ENCODE measurements at places on chromosomes 12 and 14.
A peak's percentile ranks its signal among the peaks of the same experiment; 100 is the strongest.

GRCh38 chr14:74800780-74801179, 37.7 kb downstream of the YLPM1 start:
- DNase-seq, result no peak

DNA sequence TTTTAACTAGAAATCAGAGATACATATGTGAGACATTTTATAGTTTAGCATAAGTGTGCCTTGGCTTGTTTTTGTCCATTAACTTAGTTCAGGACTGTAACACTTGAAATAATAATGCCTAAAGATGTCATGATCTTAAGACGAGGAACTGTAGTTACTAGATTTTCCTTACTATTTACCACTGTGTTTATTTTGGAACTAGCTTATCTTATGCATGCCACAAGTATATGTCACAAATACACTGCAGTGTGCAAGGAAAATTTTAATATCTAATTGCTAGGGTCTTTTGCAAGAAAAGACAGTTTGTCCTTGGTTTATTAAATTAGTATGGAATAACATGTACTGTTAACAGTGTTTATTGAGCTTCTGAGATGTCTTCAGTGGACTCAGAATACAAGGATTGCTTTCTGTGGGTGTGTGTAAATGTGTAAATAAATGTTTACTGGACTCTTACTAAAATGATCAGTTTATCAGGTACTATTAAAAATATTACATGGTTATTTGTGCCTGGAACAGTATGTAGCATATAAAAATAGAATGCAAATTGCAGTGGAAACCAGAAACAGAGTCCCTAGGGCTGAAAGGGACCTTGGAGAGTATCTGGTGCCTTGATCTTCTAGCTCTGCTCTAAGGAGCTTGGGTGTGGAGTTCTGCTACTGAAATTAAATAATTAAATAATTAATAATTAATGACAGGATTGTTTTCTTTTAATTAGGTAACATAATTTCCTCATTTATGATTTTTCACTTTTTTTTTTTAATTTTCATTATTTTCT, 58.1 kb downstream of the FGD4 start:
- no peak for DNase-seq

- no peak for DNase-seq
These were observed 75.5 kb downstream of the FBXL14 start for GRCh38 chr12:1518591-1519516.

DNA sequence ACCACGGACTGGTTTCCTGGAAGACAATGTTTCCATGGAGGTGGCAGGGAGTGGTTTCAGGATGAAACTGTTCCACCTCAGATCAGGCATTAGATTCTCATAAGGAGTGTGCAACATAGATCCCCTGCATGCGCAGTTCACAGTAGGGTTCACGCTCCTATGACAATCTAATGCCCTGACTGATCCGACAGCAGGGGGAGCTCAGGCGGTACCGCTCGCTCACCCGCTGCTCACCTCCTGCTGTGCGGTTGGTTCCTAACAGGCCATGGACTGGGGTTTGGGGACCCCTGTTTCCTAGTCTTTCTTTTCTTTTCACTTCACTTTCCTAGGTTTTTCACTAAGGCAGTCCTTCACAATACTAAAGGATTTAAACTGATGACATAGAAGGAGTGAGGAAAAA, 39.6 kb downstream of the GUCY2C start:
- DNase-seq, result no peak

- DNase-seq, result no peak
These were observed 96.8 kb upstream of the IFNG-AS1 start for GRCh38 chr12:67892259-67893021.

GRCh38 chr14:59359431-59360124, 105.6 kb downstream of the GPR135 start:
- DNase-seq, result no peak

DNA sequence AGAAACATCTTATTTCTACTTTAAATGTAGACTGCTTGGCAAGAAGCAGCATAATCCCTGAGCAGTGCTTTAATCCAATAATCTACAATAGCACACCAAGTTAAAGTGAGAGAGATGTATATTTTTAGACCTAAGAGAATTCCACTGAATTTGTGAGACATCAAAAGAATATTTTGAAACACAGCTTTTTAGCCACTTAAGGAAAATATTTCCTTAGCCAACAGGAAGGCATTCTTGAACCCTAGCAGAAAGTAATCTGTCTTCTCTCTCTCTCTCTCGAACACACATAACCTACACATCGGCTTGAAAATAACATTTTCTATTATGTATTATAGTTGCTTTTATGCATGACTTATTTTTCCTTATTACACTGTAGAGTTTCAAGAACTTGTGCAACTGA, 34.0 kb downstream of the KITLG start:
- DNase-seq, result no peak

GRCh38 chr14:71686677-71687076, 245.6 kb upstream of the RGS6 start:
- no peak for DNase-seq

- no peak for DNase-seq
These were observed 51.6 kb downstream of the DERA start for GRCh38 chr12:15962760-15963159.

- DNase-seq, result no peak
These were observed 12.9 kb downstream of the COPS7A start for GRCh38 chr12:6736754-6737153.

GRCh38 chr12:54413284-54414190, 5.5 kb downstream of the ITGA5 start:
- DNase-seq, result no peak

DNA sequence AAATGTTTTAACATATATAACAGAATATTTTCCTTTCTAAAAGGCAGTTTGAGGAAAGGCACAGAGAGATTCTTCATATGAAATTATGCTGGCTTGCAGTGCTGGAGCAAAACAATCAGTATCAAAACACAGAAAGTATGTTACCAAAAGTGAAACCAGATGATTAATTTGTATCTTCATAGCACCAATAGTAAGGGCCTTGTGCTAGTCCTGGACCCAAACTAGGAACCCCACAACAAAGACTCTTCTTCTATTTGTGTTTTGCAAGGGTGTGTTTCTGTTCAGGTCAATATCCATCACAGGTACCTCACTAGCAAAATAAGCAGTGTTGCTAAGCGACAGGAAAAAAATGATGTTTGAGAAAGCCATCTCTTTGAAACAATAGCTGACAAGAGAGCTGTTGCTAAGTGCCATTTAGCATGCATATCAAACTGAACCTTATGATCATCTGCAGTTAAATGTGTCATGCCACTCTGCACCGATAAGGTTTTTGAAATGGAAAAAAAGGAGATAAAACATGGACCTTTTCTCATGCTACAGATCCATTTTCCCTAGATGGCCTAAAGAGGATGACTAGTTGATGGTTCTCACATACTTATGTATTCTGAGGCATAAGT, 196.2 kb upstream of the ALG10 start:
- DNase-seq, result no peak

DNA sequence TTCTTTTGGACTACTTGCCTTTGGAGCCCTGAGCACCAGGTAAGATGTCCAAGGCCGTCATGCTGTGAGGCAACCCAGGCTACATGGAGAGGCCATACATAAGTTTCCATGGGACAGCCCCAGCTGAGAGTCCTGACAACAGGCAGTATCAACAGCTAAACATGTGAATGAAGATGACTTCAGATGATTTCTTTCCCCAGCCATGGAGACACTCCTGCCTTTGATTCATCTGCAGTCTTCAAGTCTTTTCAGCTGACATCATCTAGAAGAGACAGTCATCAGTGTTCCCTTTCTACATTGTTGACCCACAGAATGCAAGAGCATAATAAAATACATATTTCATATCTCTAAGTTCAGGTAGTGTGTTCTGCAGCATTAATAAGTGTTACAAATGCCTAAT, 398.7 kb downstream of the BTG1 start:
- no peak for DNase-seq

DNA sequence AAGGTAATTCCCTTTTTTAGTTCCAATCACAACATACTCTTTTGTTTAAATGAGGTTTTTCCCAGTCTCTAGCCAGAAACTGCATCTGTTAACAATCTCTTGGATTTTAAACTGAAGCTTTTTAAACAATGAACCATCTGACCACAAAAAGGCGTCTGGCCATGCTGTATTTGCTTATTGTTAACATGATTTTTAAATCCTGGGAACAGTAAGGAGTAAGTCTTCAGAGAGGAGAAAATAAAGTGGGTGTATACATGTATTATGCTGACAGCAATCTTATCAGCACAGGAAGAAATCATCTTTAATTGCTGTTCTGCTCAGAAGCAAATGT, 106.2 kb downstream of the DAAM1 start:
- DNase-seq, result no peak

- no peak for DNase-seq
These were observed 233.2 kb downstream of the MDGA2 start for GRCh38 chr14:47442211-47442610.

GRCh38 chr12:41100572-41100971, 87.5 kb upstream of the PDZRN4 start:
- no peak for DNase-seq

- DNase-seq, result no peak
These were observed 33.4 kb downstream of the TXNRD1 start for GRCh38 chr12:104249017-104249416.

DNA sequence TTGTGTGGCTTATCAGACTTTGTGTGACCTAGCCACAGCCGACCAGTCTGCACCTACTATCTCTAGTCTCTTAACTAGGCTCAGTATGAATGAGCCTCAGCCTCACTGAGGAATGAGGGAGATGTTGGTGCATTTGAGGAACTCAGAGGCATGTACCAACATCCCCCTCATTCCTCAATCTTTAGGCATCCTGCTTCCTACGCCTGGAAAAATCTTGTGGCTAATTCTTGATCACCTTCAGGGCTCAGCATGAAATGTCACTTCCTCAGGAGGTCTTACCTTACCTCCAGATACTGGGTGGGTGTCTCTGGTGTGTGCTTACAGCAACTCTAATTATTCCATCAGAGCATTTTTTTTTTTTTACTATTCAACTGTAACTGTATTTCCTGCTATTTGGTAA, 148.8 kb upstream of the TMCC3 start:
- no peak for DNase-seq

DNA sequence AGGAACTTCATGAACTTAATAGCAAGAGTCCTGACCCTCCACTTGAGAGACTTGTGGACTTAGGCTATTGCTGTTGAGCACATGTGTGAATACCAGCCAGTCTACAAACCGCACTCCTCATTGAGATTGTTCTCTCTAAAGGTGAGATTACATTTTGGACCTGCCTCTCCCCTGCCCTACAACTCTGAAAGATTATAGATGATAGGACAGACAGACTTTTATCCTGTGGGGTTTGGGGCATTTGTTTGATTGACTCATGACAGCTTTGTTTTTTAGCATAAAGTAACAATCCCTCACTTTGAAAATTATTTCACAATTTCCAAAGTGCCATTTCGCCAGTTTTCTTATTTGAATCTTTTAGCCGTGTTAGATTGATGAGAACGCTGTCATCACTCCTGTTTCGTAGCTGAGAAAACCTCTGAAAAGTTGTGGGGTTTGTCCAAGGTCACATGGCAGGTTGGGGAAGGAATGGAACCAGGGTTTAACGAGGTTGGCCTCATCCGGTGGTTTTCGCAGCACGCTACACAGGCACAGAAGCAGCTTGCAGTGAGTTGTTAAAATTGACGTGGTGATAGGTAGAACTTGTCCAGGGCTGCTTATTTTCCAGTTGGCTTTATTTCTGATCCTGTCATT, 836 bp downstream of the EVL start:
- no peak for DNase-seq

- no peak for DNase-seq
These were observed 190.9 kb downstream of the BTG1 start for GRCh38 chr12:91954747-91955146.

GRCh38 chr12:11765817-11766794, 116.6 kb downstream of the ETV6 start:
- peak; percentile 48 for DNase-seq

- no peak for DNase-seq
These were observed at the start of gene TRHDE for GRCh38 chr12:72272091-72272661. TSS of gene TRHDE (plus strand) at chr12:72272370. CDS start at chr12:72272644, 274 bp downstream.

DNA sequence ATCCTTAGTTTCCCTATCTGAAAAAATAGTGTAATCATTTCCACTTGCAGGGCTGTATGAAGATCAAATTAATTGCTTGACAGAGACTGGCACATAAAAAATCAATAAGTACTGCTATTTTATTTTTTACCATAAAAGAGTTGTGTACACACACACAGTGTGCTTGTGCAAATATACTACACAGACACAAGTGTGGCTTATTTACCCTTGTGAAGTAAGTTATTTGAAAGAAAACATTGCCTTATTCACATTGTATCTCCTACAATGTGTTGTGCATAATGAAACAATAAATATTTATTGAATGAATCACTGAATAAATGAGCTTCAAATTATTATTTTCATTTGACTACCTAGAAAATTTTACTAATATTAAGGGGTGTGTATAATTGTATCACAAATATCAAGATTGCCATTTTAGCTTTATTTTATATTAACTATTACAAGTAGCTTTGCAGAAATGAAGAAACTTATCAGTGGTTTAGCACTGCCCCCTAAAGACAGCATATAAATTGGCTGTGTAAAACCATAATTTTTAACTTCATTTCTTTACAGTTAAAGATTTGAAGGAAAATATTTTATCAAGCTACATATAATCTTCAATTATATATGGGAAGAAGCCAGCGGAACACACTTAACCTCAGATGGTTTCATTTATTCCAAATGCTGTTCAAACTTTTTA, 11.3 kb downstream of the GARIN6 start:
- DNase-seq, result no peak

DNA sequence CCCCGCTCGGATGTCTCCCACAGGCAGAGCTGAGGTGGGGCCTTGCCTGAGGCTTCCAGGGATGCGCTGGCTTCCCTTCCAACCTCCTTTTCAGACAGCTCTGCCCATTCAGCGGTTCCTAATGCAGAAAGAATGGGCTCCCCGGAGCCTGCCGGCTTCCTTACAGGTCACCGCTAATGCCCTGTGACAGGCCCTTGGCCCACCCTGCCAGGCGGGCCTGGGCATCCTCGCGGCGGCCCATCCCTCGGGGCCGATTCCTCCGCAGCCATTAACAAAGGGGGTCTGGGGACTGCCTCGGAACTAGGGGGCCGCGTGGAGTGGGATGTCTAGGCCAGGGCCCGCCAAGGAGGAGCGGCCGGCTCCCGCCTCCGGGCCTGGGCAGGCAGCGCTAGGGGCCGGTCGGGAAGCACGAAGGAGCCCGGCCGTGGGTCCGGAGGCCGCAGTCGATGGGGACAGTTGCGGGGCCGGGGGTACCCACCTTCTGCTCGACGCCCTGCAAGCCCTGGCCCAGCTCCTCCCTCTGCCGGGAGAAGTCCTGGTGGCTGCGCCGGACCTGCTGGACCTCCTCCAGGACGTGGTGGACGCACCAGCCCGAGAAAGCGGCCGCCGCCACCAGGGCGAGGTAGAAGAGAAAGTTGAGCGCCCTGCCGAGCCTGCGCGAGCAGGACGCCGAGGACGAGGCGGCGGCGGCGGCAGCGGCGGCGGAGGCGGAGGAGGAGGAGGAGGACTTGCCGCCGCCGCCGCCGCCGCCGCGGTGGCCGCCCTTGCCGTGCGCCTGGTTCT, 738 bp downstream of the CKAP4 start:
- DNase-seq, result peak; percentile 24
